Activated naive CD4-positive, alpha-beta T cell treated with anti-CD3 and anti-CD28 coated beads, Interleukin-2, amount 50 U/mL, for 72 hours (primary cell): ENCODE measurements at places on chromosomes 3 and 15. TPM values are rescaled to one million over a fixed set of nuclear protein-coding genes. Genes with fewer than 3 reads are reported as not detected.

GRCh38 chr3:149486726-149487125 lies 12.2 kb downstream of the TM4SF4 start:
- DNase-seq, result no peak

DNA sequence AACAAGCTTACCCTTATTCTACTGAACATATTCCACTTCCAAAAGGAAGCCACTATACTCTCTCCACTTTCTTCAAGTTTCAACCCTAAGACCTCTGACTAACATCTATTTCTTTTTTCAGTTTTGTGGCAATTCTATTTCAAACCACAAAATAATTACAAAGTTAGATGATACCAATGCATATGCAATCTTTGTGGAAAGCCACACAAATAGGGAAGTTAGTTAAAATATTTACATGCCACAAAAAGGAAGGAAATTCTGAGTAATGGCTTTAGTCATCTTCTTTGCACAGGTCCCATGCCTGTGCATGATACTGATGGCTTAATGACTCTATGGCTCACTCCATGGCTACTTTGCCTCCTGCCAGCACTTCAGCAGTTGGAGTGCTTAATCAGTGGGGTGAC lies 57.0 kb upstream of the MCTP2 start:
- DNase-seq, result no peak

Gene FOXL2NB
- total RNA-seq, result not detected

Gene MYL3
- not detected for total RNA-seq

DNA sequence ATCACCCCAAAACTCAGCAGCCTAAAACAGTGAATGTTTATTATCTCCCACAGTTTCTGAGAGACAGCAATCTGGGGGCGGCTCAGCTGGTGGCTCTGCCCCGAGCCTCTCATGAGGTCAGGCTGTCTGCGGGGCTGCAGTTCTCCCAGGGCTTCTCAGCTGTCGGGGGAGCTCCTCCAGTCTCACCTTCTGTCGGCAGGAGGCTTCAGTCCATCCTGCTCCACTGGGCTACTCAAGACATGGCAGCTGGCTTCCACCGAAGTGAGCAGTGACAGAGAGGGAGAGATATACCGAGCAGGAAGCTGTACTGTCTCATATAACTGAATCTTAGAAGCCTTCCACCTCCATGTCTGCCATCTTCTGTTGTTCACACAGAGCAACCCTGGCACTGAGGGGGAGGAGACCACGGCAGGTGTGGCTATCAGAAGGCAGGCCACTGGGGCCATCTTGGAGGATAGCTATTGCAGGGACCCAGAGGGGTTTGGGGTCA lies 72.8 kb upstream of the ITGA11 start:
- DNase-seq, result no peak

Gene ABHD17C
- 7.2 TPM for total RNA-seq
